ENCODE measurements at places on chromosomes 13 and 19. TPM values are rescaled to one million over a fixed set of nuclear protein-coding genes. Genes with fewer than 3 reads are reported as not detected.

The ZNF568 gene
- total RNA-seq: 4.3 TPM

The LGALS7 gene
- total RNA-seq: not detected

The CATSPERD gene
- 0.65 TPM for total RNA-seq

The TNFAIP8L1 gene
- total RNA-seq: 6.7 TPM

The FGF22 gene
- 0.29 TPM for total RNA-seq

The ZNF708 gene
- total RNA-seq: 9.8 TPM

The MBD3L2B gene
- not detected for total RNA-seq

- DNase-seq: no peak
These were observed 27.9 kb downstream of the FLT1 start for GRCh38 chr13:28467034-28467433.

DNA sequence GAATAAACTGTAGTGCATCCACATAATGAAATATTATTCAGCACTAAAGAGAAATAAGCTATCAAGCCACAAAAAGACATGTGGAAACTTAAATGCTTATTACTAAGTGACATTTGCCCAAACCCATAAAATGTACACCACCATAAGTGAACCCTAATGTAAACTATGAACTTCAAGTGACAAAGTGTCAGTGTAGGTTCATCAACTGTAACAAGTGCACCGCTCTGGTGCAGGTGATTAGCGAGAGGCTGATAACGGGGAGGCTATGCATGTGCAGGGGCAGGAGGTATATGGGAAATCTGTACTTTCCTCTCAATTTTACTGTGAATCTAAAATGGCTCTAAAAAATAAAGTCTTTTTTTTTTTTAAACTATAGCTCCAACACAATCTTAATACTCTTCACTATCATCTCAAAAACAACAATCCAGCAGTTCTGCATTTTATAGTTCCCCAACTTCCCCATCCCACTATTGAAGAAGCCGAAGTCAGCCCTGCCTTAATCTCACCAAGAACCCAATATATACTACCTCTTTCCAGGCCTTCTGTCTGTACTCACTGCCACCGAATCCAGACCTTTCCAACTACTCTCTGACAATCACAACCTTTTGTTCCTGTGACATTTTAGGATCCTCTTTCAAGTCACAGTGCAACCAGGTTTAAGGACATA, 22.6 kb downstream of the ELF1 start:
- no peak for DNase-seq

GRCh38 chr13:76903544-76904162, 17.4 kb upstream of the KCTD12 start:
- no peak for DNase-seq

DNA sequence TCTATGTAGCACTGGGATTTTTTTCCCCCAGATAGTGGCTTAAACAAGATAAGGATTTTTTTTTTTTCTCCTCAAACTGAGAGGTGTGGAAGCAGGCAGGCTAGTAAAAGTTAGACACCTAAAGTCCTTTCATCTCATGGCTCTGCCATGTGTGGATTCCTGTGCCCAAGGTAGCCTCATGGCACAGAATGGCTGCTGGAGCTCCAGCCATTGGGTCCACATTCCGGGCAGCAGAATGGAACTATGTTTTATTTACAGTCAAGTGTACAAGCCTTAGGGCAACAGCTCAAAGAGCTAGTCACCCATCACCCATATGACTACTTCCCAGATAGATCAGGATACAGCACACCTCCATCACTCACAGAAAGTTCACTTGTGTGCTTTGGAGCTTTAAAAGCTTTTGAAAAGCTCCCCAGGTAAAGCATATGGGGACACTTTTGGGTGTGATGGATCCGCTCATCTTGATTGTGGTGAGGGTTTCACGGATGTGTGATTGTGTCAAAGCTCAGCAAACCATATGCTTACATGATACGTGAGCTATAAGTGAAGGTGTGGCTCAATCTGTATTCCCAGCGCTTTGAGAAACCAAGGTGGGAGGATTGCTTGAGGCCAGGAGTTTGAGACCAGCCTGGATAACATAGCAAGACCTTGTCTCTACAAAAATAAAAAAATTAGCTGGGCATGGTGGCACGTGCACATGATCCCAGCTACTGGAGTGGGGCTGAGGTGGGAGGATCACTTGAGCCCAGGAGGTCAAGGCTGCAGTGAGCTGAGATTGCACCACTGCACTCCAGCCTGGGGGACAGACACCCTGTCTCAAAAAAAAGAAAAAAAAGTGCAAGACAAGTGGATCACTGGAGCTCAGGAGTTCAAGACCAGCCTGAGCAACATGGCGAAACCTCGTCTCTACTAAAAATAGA, 18.1 kb downstream of the PGLS start:
- no peak for DNase-seq

DNA sequence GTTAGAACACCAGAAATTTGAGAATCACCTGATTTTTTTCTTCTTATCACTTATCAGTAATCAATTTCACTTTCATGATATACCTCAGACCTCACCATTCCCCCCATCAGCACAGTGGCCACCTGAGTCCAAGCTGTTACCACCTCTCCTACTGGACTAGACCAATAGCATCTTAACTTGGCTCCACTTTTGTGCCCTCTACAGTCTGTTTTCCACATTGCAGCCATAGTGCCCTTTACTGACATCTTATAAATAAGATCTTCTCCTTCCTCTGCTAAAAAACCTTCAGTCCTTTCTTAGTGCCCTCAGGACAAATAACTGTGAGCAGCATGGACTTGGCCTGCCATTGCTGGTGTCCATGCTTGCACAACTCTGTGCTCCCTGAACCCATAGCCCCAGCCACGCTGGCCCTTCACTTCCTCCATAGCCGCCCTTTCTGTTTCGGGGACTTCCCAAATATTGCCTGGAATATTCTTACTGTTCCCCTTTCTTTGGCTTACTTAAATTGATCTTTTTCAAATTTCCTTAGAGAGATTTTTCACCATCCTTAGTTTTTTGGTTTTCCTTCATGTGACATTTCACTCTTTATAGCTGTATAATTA, 380.8 kb downstream of the LMO7 start:
- no peak for DNase-seq

GRCh38 chr19:43354305-43354627, 780 bp downstream of the CD177 start:
- DNase-seq: no peak

DNA sequence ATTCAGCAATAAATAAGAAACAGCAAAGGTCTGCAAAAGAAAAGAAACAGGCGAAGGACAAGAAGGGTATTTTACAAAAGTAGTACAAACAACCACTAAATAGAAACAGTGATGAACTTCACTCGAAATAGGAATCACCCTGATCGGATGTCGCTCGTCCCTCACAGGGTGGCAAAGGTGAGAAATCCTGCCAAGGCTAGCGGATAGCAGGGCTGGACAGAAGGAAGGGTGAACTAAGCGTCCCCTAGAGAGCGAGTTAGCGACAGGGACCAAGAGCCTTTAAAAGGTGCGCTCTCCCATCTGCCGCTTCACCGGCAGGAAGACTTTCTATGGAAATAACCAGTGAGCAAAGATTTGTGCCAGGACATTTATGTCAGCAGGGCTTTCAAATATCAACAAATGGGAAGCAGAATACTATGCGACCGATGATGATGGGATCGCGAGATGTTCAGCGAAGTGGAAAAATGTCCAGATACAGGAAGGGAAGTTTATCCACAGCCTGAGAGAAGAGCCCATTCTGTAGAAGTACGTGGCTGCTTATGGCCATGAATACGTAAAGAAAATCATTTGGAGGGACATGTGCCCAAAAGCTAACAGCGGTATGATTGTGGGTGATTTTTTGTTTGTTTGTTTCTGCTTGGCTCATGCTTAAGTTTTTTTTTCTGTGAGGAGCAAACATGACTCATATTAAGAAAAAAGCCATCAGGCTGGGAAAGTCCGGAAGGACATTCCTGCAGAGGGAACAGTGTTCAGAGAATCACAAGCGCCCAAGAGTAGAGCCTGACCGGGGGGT, 18.9 kb downstream of the ELAVL1 start:
- peak; percentile 51 for DNase-seq

DNA sequence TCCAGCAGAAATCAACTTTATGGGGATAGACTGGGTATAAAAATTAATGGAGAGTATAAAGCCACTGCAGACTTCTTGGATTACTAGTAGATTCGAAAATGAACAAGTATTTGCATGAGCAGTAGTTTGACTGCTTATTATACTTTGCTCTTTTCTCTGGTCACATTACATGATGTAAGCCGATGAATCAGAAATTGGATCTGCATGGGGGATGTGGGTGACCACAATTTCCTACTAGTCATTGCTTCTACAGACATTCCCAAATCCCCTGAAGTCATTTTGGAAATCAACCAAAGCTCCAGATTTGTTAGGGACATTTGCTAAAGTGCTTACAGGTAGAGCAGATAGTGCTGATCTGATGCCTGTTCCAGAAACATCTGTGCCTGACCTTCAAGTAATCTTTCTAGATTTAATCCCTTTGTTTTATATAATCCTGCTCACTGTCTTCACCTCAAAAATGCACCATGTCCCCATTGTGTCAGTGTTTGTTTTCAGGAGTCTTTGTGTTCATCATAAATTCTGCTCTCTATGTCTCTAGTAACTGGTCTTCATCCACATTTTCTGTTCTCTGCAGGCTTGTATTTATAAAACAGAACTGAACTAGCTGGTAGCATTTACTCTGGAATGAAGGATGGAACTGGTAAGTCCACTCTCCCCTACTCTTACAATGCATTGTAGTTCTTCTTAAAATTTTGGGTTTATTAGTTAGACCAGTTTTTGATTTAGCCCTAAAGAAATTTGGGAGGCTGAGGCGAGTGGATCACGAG, 201.5 kb upstream of the CSNK1A1L start:
- DNase-seq: peak; percentile 56

GRCh38 chr13:27411341-27411740, 13.1 kb upstream of the GTF3A start:
- no peak for DNase-seq

DNA sequence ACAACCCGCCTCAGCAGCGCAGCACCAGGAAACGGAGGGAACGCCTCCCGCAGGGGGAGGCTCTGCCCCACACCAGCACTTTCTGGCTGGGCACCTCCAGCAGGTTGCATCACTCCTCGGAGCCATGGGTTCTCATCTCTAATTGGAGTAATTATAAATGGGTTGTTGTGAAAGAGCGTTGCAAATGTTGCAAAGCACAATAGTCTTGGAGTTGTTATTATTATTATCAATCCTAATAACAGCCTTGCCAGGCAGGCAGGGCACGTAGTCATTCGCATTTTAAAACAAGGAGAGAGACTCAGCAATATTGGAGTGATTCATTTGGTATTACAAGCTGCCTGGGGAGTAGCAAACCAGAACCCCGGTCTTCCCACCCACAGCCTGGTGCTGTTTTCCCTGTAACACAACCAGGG, 108.6 kb upstream of the GJB6 start:
- no peak for DNase-seq

DNA sequence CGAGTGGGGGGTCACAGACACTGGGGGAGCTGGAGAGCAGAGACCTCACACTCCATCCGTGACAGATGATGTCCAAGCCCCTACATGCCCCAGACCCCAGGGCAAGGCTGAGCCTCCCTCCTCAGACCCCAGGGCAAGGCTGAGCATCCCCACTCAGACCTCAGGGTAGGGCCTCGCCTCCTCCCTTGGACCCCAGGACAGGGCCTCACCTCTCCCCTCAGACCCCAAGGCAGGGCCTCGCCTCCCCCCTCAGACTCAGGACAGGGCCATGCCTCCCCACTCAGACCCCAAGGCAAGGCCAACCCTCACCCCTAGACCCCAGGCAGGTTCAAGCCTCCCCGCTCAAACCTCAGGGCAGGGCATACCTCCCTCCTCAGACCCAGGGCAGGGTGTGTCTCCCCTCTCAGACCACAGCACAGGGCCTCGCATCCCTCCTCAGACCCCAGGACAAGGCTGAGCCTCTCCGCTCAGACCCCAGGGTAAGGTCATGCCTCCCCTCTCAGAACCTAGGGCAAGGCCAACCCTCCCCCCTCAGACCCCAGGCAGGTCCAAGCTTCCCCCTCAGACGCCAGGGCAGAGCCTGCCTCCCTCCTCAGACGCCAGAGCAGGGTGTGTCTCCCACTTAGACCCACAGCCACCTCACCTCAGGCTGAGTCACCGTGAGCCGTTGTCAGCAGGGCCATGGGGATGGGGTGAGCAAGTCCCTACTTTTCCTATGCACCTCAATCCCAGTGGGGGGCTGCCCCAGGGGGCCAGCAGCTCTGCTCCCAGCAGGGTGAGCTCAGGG, 1.7 kb upstream of the S1PR4 start:
- no peak for DNase-seq

DNA sequence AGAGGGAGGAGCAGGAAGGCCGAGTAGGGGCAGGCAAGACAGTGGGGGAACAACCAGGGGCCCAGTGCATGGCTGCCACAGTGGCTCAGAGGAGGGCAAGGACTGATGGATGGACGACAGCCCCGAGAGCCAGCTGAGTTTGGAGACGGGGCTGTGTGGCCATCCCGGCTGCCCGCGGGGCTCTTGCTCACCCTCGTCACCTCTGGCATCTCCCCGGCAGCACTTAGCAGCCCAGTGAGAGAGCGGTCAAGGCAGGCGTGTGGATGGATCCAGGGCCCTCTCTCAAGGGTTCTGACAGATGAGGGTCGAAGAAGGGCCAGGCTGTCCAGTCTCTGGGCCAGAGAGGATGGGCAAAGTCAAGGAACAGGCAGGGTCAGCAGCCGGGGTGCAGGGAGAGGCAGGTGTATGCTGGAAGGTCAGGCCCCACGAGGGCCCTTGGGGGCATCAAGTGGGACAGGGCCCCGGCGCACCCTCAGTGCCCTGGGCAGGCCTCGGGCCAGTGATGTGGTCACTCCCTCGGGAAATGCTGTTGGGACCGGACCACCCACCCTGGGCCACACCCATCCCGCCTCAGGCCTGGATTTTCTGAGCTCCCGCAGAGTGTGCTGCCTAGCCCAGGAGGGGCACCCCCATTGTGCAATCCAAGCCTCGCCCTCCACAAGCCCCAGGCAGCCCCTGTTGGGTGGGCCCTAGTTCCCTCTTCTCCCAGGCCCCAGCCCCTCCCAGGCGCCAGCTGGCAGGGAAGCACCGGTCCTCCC, 56.4 kb upstream of the TPM4 start:
- DNase-seq: no peak

DNA sequence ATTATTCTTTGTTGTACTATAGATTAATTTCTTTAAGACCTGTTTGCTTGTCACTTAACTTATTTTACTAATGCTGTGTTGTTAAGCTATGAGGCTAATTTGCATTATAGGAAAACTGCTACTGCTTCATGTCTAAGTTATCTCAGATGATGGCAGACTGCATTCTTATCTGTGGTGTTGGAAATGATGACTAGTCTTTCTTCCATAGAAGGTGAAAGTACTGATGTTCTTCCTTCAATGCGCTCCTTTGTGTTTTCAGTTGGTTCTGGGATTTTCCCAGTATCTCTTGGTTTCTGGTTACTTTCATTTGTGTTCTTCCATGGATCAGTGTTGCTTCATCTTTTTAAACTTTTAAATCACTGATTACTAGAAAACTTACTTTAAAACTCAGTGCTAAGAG, 46.9 kb downstream of the TPP2 start:
- no peak for DNase-seq

DNA sequence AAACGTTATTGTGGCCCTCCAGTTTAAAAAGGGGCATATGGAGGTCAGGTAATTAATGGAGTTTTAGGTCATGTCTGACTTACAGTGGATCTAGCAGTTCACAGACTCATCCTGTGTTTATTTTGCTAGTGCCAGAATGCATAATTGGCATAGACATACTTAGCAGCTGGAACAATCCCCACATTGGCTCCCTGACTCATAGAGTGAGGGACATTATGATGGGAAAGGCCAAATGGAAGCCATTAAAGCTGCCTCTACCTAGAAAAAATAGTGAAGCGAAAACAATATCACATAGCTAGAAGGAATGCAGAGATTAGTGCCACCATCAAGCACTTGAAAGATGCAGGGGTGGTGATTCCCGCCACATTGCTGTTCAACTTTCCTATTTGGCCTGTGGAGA, 610.7 kb downstream of the SLITRK5 start:
- no peak for DNase-seq

GRCh38 chr19:7833225-7834099, 3.4 kb downstream of the EVI5L start:
- DNase-seq: no peak
